Right lung (tissue), 10 donors: ENCODE measurements at places on chromosomes 13 and 19.

GRCh38 chr13:91516799-91517198, 118.4 kb downstream of the GPC5 start:
- DNase-seq = no peak

DNA sequence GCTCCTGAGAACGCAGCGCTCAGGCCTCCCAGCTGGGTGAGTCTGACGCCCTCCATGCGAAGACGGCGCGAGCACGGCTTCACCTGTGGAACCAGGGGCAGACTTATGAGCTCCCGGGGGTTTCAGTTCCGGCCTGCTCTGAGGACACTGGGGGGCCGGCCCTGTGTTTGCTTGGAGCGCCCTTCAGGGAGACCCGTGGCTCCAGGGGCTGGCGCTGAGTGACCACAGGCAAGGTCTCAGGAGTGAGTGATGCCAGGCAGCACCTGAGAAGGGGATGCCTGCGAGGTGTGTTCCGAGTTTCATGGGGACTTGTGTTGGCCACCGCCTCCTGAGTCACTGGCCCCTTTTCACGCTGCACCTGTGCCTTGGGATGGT, 4.5 kb downstream of the MCF2L start:
- DNase-seq = no peak

DNA sequence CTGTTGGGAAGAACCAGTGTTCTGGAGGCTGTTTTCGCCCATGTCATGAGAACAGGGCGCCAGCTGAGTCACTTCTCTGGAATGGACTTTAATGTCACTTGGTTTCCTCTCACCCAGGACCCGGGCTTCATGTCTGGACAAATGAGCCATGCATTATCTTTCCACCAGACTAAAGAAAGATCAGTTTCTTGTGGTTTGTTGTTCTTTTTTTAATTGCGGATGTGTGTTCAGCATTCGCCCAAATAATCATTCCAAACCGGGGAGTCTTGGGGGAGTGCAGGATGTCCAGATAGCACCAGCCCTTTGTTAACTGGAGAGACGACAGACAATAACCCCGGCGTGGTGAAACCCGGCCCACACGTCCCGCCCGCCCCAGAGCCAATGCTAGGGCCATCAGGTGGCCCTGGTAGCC, 102.5 kb downstream of the COL4A2 start:
- DNase-seq = no peak

DNA sequence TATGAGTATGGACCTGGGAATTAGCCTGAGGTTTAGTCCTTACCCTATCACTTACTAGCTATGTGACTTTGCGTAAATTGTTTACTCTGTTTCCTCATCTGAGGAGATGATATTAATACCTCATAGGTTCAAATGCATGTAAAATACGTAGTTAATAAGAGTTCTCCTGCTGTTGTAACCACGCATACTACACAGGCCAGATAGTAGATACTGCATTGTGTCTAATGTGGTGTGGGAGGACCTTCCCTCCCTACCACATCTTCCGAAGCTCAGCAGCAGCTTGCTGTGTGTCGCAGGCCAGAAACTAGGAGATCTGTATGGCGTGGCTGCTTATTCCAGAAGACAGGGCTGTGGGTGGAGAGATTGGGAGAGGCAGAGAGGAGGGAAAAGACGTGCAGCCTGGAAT, 23.0 kb downstream of the GTF2F2 start:
- DNase-seq = no peak

DNA sequence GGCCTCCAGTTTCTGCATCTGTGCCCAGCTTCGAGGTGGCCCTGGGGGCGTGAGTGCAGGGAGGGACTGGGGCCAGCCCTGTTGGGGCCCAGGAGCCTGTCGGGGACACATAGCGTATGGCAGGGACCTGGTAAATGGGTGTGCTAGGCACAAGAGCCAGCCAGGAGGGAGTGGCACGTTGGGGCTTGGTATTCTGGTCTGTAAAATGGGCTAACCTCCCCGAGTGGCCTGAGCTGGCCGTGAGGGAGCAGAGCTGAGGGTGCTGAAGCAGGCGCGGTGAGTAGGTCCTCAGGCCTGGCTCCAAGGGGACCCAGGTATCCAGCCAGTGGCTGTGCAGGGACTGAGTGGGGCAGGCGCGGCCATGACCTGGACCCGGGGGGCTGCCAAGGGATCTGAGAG, 4.3 kb downstream of the PTOV1 start:
- no peak for DNase-seq

GRCh38 chr19:44430956-44431355, 17.3 kb downstream of the ZNF229 start:
- no peak for DNase-seq
